ENCODE measurements at places on chromosomes 2 and 18.

GRCh38 chr2:197254776-197255530, 55.6 kb downstream of the ANKRD44 start:
- DNase-seq: no peak

DNA sequence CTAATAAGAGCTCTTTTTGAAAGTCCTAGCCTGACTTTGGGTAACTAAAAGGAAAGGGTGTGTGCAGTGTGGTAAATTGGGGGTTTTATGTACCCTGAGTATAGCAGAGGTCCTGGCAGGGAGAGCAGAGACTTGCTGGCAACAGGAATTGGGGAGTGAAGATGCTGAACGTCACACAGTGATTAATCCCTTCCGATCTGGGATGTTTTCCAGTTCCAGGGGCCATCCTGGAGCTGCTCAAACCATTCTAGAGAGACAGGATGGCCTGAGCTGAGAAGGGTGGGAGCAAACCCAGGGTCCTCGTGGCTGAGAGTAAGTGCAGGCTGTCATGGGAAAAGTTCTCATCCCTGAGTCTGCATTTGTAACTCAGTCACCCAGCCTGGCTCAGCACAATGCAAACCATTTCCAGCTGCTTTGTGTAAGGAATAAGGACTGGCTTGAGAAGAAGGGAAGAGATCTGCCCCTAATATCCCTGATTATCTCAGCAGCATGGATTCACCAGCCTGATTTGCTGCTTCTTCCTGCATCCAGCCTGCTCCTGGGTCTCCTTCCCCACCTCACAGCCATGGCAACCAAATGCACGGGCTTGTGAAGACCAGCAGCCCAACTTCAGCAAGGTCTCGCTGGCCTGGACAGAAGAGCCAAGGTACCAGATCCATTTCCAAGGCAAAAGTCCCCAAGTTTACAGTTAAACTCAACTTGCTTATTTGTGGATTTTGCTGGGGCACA, 47.1 kb upstream of the CELF4 start:
- no peak for DNase-seq

- no peak for DNase-seq
Observed at GRCh38 chr18:71666481-71666880, 877.7 kb downstream of the CBLN2 start.

GRCh38 chr2:187580462-187581124, 26.4 kb upstream of the TFPI start:
- no peak for DNase-seq

GRCh38 chr2:68741238-68741637, 6.6 kb downstream of the ARHGAP25 start:
- DNase-seq: no peak

DNA sequence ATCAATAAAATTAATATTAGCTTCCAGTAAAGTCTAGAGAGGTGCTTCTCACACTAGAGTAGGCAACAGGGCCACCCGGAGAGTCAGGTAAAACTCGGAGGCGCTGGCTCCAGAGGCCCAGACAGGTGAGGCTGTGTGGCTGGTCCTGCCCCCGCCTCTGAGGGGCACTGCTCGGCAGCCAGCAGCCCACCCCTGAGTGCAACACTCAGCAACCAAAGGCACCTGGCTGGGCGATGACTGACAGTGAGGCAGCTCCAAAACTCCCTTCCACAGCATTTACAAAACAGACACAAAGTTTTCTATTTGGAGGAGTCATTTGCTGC, 138.8 kb upstream of the ID2 start:
- no peak for DNase-seq

- DNase-seq: no peak
Observed at GRCh38 chr2:241570961-241571581, 12.5 kb downstream of the BOK start.

GRCh38 chr2:71669628-71670429, 216.5 kb downstream of the DYSF start:
- no peak for DNase-seq

DNA sequence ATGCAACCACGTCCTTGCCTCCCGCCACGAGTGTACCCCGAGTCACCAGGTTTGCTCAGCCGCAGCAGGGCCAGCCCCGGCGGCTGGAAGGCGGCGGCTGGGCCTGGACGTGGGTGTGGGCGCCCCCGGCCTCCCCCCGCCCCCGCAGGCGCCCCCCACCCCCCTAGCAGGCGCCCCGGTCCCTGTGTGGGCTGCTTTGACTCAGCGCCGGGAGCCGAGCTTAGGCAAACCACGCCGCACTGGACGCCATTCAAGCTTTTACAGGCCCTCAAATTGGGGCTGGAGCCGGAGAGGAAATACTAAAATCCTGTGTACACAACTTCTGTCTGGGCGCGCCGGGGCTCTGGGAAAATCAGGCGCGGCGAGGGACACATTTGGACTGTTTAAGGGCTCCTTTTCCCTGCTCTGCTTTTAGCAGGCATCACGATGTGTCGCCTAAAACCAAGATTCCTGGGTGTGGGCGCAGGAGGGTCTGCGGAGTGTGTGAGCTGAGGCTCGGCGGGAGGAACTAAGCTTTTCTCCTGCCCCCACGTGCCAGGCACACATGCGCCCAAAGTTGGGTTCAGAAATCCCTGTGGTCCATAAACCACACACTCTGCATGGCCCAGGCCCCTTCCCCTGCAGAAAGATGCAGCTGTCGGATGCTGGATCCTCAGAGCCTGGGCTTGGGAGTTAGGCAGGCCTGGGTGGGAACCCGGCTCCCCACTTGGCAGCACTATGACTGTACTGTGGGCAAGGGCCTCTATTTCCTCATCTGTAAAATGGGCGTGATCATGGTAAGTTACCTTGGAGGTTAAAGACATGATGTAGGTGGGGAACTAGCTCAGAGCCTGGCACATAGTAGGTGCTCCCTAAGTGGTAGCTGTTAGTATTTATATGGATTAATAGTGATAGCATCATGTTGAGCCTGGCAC, 57.6 kb downstream of the ATOH8 start:
- no peak for DNase-seq

Measured in iPS DF 19.7 (cell line).